ENCODE measurements at places on chromosomes 7 and 10.
A peak's percentile ranks its signal among the peaks of the same experiment; 100 is the strongest.

GRCh38 chr7:157849726-157850125 lies 512.9 kb downstream of the DNAJB6 start:
- DNase-seq: no peak

DNA sequence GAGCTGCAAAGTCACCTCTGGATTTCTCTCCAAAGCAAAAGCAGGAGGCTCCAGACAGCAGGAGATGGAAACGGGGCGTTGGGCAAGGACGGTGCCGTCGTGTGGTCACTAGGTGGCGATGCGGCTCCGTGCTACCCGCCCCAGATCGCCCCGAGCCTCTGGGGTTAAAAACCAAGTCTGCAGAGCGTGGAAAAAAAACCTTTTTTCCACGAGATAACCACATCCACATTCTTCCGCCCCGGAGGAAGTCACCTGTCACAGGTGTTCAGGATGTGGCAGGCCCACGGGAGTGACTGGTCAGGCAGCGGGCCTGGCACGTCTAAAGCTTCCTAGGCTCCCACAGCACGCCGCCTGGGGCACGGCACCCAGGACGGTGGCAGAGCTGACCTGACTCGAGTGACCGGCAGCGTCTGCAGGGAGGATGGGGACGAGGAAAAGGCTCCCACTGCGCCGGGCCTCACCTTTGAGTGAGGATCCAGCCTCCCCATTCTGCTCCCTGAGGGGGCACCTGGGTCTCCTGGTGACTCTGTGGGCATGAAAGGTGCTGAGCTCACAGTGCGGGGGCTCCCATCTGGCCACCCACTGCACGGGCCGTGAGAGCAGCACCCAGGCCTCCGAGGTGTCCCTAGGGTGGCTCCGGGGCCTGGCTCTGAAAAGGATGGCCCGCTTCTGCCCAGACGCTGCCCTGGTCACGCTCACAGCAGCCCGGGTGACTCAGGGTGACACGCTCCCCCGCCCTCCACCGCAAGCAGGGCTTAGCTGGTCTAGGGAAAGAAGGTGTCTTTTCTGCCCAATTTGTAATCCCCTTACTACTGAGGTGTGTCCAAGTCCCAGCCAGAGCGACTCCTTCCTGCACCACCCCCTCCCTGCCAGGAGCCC lies 71.3 kb upstream of the TNRC18 start:
- DNase-seq: peak; percentile 72

DNA sequence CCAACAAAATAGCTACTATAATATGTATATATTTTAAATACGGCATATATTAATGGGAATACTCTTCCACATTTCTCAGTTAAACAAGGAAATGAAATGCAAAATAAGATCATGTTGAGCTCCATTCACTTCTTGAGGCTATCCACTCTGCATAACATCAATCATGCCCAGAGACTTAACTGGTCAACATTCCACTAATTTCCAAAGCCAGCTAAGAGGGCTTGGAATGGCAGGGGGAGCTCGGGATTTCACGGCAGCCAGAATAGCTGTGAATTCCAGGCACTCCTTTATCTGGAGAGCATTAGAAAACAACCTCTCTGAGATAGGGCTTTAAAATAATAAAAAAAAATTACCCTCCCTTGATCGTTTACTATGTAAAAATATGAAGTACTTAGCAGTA lies 194.9 kb upstream of the CDCA7L start:
- no peak for DNase-seq

GRCh38 chr10:43045631-43046287 lies 31.1 kb upstream of the RET start:
- DNase-seq: no peak

DNA sequence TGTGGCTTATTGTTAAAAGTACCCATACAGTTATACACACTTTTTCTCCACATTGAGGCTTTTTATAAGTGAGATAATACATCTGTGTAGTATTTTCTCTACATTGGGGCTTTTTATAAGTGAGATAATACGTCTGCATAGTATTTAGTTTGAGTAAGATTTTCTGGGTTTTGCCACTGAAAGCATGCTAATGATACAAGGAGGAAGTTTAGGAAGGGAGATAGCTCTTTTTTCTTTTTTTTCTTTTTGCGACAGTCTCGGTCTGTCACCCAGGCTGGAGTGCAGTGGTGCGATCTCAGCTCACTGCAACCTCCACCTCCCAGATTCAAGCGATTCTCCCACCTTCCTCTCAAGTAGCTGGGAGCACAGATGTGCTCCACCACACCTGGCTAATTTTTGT lies 13.3 kb downstream of the FAM107B start:
- no peak for DNase-seq

DNA sequence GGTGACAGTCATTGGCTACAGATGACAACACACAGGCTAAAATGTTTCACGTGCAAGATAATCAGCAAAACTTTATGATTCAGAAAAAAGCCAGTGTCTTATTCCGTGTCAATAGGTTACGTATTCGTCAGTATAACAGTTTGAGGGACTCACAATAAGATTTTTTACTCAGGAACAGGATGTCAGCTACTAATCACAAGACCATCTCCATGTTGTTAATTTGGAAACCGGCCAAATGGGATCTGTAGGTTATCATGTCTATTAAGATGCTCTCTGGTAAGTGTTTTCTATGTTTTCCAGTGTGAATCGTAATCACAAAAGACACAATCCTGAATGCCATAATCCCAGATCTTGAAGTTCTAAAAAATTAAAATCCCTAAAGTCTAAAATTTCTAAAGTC lies 197.3 kb downstream of the ETV1 start:
- DNase-seq: no peak

DNA sequence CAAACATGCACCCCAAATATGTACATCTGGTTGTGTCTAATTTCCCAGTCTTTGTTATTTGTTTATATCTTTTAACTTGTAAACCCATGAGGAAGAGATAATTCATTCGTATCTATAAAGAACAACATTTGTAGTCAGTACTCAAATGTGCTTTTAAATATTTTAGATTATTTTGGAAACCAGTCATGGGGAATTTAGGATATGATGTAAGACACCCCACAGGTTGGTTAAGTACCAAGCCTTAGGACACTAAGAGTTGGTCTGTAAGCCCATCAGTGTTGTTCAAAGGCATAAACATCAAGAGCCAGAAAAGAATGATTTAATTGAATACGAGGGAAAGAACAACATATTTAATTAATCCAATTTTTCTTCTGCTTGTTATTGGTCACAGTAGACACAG lies 421.1 kb upstream of the SEMA3C start:
- no peak for DNase-seq

GRCh38 chr10:70093335-70093944 lies 39.2 kb downstream of the AIFM2 start:
- DNase-seq: peak; percentile 3

- no peak for DNase-seq
Observed at GRCh38 chr7:103686763-103687162, 240.8 kb upstream of the SLC26A5 start.

- DNase-seq: no peak
Observed at GRCh38 chr10:98246911-98247805, 20.8 kb downstream of the LOXL4 start.

GRCh38 chr10:47048526-47048905 lies 137.3 kb downstream of the PTPN20 start:
- DNase-seq: no peak

GRCh38 chr7:121479466-121479865 lies 83.4 kb upstream of the FAM3C start:
- no peak for DNase-seq

DNA sequence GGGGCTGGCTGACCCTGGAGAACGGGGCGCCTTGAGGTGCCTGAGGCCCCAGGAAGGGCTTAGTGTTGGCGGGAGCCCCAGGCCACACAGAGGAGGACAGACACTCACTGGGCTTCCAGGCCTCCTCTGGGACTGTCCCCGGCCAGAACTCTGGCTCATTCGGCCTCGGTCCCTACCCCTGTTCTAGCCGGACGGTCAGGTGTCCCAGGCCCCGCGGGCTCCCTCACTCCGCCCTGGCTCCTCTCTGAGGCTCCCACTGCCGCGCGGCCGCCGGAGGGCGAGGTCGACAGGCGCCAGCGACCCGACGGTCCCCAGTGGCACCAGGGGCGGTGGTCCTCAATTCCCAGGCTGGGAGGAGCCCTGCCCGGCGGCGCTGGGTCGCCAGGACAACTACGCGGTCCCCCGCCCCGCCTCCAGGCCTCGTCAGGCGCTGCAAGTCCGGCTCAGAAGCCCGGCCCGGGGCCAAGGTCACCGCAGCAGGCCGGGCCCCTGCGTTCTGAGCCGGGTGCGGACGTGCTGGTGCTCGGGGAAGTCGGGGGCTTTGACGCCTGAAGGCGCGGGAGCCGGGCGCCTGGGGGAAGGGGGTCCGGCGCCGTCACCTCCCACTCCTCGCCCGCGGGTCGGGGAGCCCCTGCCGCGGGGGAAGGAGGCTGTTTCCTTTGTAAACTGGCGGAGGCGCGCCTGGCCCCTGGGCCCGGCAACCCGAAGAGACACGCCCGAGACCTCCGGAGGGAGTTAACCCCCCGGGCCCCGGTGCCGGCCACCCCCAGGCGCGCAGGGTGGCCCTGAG lies 1.1 kb upstream of the PWWP2B start:
- peak; percentile 21 for DNase-seq

GRCh38 chr10:89554433-89554832 lies 19.0 kb upstream of the SLC16A12 start:
- no peak for DNase-seq

DNA sequence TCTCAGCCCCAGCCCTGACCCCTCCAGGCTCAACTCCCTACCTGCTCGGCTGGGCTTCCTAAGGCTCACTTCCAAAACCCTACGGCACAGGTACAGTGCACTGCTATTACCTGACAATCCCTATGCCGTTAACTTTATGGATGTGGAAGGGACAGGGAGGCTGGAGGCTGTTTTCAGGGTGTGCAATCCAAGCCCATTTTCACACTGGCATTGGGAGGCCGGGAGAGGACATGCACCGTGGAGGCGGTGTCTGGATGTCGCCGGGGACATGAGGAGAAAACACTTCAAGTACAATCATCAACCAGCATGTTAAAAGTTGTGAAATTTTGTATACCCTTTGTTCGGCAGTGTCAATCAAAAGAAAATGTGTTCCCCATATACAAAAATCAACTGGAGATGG lies 80.1 kb downstream of the MAD1L1 start:
- DNase-seq: no peak
